ENCODE measurements at places on chromosomes 1 and 21.
A peak's percentile ranks its signal among the peaks of the same experiment; 100 is the strongest.

DNA sequence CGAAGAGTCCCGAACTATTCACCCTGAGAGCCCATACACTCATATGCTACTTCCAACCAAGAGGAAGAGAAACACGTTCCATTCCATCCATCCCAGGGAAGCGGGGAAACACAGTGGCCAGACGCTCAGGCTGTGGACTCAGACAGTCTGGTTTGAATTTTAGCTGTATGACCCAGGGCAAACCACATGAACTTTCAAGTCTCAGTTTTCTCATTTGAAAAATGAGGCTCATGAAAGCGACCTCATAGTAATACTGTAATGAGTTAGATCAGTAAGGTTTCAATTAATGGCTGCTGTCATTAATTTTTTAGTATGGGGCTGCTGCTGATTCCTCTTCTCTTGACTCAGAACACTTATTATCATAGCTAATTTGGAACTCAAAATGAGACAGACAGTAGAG is 1.5 kb downstream of the FCRL4 start:
- DNase-seq, result no peak

DNA sequence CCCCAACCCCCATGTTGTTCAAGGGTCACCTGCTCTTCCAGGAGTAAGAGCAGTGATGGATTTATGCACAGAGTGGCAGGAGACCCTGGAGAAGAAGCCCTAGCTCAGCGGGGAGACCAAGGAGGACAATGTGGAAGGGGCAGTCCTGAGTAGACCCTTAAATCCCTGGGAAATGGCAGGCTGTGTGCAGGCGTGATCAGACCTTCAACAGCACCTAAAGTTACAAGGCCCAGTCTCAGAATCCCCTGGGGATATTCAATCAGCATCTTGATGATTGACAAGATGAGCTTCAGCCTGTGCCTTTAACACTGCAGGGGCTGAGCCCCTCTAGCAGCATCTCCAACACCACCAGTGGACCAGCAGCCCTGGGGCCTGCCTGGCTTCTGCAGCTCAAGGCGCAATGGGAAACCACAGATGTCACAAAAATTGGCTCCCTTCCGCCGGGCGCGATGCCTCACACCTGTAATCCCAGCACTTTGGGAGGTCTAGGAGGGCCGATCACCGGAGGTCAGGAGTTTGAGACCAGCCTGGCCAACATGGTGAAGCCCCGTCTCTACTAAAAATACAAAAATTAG is 60.4 kb downstream of the IRF2BP2 start:
- DNase-seq, result no peak

GRCh38 chr1:108863984-108864383 is 7.1 kb upstream of the AKNAD1 start:
- no peak for DNase-seq

DNA sequence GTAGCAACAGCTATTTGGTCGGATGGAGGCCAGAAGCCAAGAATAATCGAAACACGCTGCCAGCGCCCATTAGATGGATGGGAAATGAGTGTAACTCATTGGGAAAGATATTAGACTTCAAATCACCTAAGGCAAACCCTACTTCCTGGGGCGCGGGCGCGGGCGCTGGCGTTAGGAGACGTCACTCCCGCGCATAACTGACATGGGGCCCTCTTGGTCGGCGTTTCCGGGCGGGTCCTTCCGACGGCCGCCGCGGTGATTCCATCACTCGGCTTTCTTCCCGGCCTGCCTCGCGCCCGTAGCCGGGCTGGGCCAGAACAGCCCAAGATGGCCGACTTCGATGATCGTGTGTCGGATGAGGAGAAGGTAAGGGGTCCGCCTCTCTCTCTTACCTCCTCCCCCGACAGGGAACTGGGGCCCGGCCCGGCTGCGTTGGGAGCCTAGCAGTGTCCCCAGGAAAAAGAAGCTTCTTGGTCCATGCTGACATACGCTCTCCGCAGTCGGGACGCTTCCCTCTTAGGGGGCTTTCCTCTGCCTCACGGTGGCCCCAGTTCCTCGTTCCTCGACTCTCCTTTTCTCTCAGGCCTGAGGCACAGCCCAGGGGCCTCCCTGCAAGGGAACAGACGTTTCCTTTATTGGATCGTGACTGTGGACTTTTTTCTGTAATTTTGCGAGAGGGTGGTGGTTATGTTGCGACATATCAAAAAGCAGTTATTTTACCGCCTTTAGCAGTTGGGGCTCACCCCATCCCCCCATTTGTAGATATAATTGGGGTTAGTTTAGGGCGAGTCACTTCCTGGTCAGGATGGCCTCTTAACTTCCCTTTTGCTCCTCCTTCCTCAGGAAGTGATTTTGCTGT is at the start of gene CAPZA1:
Gene CAPZA1, plus strand, starts transcription at position 315 of the 859 bp plus-strand sequence. Its CDS starts 13 bp downstream, at position 328.
- DNase-seq, result peak; percentile 93

DNA sequence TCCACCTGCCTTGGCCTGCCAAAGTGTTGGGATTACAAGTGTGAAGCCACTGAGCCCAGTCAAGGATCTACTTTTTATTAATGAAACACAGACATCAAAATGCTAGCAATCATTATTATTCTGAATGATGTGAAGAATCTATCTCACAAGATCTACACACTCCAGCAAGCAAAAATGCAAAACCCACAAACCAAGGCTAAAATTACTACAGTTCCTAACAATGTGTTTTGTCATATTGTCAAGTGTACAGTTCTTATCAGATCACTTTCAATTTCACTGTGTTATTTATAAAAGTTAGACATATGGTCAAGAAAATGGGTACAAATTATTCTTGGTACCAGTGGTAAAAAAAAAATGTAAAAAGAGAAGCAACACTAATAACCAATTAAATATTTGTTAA is 61.3 kb upstream of the SDC3 start:
- no peak for DNase-seq

DNA sequence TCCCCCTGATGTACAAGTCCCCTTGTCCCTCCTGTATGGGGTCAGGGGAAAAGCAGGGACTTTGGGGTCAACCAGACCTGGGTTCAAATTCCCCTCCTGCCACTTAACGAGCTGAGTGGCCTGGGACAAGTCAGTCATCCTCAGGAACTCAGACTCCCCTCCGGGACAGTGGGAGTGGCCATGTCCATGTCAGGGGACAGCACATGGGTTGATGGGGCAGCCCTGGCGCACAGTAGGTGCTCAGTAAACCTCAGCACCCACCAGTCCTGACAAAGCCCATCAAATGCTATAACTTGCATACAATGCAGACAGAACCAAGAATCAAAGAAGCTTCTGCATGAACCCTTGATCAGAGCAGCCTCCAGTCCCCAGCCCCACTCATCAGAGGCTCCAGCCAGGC is 30.0 kb downstream of the MATN1 start:
- no peak for DNase-seq

DNA sequence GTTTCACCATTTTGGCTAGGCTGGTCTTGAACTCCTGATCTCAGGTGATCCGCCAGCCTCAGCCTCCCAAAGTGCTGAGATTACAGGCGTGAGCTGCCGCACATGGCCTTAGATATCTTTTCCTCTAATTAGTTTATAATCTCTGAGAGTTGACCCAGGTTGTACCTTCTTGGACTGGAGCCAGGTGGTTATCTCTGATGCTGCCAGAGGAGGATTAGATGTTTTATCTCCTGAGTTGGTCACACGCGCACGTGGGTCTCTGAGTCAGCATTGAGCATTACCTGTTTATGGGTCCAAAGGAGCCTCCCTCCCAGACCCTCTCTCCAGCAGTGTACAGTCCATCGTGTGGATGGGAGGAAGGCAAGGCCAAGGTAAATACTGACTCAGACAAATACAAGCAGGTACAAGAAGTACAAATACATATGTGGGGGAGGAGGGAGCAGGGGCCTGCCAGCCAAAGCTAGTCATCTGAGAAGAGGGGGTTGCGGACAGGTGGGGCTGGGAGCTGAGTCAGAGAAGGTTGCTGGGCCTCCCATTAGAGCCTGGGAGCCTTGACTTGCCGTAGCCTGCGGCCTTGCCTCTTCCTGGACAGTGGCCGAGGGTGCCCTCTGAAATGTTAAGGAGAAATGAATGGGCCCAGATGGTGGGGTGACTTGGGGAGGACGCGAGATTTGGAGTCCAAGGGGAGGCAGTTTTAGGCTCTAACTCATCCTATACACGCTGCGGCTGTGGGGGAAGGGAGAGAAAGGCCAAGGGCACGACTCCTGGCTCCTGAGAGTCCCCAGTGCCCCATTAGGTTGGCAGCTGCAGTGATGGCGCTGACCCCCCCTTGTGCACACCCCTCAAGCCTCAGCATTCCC is 13.1 kb downstream of the IL6R start:
- peak; percentile 41 for DNase-seq

DNA sequence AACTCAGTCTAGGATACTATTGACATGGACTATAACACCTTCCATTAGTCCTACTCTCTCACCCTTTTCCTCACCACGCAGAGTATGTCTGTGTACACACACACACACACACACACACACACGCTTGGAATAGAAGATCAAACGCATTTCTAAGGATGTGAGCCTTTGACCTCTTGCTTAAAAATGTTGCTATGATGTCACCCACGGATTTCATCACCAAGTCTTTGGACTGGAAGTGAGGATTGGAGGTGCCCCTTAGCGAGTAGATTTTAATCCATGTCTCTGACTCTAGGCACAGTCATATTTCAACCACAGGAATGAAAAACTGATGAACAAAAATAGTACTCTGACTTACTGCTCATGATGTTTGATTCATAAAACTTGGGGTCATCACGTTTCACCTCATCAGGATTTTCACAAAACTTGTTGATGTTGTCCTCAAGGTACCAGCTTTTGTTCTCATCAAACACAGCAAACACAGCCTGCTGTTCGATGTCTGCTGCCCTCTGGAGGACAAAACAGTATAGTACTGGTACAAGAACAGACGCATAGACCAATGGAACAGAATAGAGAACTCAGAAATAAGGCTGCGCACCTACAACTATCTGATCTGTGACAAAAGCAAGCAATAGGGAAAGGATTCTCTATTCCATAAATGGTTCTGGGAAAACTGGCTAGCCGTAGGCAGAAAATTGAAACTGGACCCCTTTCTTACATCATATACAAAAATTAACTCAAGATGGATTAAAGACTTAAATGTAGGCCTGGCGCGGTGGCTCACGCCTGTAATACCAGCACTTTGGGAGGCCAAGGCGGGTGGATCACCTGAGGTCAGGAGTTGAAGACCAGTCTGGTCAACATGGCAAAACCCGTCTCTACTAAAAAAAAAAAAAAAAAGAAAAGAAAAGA is 39.9 kb downstream of the F5 start:
- peak; percentile 81 for DNase-seq

GRCh38 chr1:53076165-53076564 is 14.2 kb downstream of the PODN start:
- no peak for DNase-seq
